AG09319 (cell line): ENCODE measurements at places on chromosomes 3 and 15.

DNA sequence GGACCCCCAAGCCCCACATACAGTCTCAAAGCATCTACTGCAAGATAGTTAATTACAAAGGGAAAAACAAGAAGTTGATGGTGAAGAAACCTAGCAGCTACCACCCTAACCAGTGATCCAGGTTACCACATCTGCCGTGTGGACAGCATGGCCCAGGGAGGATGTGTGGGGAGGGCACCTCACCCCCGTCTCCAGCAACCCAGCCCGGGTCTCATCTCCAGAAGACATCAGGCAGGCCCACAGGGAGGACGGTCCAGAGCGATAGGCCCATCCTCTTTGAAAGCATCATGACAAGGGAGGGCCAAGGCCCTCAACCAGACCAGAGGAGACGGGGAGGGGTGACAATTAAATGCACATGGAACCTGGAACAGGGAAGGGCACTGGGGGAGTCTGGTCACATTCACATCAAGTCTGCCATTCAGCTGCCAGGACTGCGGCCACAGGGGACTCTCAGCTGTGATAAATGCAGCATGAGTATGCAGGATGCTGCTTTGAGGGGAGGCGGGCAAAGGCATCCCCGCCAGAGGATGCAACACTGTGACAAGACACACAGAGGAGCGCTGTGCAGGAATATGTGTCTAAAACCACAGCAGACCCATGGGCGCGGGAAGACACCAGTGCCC, 18.8 kb downstream of the ZXDC start:
- no peak for DNase-seq

- no peak for DNase-seq
These were observed 1.9 kb downstream of the RUBCN start for GRCh38 chr3:197734667-197735318.

DNA sequence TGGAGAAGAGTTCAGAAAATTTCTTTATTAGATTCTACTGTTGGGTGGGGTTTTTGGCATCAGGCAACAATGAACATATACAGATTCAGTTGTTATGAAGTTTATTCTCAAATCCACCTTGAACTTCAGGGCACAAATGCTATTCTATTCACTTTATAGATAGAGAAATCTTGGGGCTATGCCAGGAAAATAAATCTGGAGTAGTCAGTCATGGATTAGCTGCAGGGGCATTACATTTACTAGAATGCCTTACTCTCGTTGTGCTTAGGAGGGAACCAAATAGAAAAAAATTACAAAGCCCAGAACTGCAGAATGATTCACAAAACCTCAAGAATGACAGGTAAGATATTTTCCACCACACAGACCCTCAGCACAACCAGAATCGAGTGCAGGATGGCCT, 216.7 kb downstream of the CDIN1 start:
- DNase-seq, result no peak

DNA sequence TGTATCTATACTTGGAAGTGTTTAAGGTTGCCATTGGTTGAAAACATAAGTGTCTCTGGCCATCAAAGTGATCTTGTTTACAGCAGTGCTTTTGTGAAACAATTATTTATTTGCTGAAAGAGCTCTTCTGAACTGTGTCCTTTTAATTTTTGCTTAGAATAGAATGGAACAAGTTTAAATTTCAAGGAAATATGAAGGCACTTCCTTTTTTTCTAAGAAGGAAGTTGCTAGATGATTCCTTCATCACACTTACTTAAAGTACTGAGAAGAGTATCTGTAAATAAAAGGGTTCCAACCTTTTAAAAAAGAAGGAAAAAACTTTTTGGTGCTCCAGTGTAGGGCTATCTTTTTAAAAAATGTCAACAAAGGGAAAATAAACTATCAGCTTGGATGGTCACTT, 19.7 kb downstream of the B3GNT5 start:
- DNase-seq, result no peak

DNA sequence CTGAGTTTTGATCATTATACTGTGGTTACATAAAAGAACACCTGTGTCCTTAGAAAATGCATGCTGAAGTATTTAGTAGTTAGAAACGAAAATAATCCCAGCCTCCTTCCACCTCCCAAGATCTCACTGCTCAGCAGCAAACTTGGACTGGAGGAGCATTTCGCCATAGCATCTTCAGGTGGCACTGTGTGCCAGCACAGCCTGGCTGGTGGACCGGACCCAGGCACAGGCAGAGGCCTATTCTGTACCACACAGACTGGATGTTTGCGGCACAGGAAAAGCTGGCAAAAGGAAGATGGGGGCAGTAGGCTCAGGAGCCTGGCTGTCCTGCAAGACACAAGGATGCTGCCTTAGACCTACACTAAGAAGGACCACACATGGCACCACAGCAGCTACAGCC, 10.2 kb downstream of the STIMATE start:
- no peak for DNase-seq

GRCh38 chr3:58383476-58383875, 50.2 kb downstream of the PDHB start:
- peak; percentile 25 for DNase-seq

GRCh38 chr3:85790445-85791030, 831.7 kb downstream of the CADM2 start:
- no peak for DNase-seq

DNA sequence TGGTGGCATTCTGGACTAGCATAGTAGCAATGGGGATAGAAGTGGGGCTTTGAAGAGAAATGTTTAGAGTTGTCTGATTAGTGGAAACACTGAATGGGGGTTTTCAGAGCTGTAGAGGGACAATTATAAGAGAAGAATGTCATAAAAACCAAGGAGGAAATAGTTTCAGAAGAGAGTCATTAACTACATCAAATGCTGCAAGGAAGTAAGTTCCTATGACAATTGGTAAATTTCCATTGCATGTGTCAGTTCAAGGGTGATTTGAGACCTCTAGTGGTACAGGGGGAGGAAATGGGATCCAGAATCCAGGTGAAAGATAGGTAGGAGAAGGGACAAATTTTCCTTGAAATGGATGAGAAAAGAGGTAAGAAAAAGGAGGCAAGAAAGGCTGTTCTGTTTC, 68.3 kb upstream of the TBC1D5 start:
- DNase-seq, result peak; percentile 1

- DNase-seq, result peak; percentile 57
These were observed 71.5 kb upstream of the PLXNA1 start for GRCh38 chr3:126911162-126912026.

DNA sequence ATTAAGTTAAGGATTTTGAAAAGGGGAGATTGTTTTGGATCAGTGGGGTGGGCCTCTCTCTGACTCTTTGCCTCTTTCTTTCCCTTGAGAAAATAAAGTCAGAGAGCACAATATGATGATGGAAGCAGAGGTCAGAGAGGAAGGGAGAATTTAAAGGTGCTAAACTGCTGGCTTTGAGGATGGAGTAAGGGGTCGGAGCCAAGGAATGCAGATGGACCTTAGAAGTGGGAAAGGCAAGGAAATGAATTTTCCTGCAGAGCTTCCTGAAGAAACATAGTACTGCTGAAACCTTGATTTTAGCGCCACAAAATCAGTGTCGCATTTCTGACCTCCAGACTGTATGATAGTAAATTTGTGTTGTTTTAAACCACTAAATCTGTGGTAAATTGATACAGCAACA, 317.4 kb downstream of the NAALADL2 start:
- no peak for DNase-seq
